ENCODE measurements at places on chromosomes 13 and 19.

DNA sequence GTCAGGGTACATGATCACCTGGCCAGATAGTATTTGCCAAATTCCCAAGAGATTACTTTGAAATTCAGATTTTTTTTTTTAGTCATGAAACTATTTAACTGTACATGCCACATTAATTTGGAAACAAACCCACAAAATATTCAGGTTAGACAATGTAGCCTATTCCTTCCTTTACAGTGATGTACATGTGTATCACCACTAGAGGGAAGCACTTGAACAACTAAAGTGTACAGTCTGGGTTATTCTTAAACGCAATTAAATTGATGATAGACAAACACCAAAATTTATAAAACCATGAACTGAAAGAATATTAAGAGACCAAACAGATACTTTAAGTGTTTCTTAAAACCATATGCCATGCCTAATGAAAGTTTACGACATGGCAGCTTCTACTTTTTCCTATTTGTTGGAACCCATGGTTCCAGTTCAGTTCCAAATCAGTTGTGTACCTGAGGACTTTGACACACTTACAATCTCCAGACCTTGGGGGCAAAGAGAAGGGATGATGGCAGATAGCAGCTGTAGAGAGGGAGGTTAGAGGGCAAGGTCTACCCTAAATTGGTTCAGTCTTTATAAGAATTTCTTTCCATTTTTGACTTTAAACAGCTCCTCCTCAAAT lies 52.8 kb downstream of the TNFSF13B start:
- DNase-seq: no peak

DNA sequence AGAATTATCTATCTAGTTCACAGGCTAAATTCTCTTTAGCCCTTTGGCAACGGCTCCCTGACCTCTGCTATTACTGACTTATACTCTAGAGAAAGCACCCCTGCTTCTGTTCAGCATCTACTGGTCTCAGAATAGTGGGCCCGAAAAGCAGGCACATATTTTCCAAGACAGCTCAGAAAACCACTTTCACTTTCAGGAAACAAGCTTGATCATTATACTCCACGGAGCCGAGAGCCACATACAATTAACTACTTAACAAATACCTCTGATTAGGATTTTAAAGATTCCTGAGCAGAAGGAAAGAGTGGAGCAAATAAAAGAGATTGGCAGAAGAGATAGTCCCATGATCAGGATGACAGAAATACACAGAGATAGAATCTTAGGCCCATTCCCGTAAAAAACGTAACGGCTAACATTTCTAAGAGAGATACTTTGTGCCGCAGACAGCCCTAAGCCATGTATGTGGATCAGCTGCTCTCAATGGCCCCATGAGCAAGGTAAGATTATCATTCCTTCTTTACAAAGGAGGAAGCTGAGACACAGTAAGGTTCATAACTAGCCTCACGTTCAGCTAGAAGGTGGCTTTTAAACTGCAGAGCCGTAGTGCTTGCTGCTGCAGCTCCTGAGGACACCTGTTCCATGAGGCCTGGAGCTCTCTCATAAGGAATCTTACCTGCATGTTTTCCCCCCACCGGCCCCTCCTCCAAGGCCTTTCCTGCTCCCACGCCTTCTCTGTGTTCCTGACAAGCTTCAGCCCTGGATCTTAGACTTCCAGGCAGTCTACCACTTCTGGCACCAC lies 227.2 kb downstream of the FOXO1 start:
- no peak for DNase-seq

GRCh38 chr13:93244141-93244917 lies 17.7 kb downstream of the GPC6 start:
- DNase-seq: no peak

- DNase-seq: no peak
These were observed 21.6 kb downstream of the MAST3 start for GRCh38 chr19:18119013-18119716.

GRCh38 chr19:57934820-57935665 lies at the start of gene ZNF418:
TSS of gene ZNF418 (minus strand) at chr19:57935402. CDS start at chr19:57933822, 1,580 bp downstream.
- peak; percentile 65 for DNase-seq

DNA sequence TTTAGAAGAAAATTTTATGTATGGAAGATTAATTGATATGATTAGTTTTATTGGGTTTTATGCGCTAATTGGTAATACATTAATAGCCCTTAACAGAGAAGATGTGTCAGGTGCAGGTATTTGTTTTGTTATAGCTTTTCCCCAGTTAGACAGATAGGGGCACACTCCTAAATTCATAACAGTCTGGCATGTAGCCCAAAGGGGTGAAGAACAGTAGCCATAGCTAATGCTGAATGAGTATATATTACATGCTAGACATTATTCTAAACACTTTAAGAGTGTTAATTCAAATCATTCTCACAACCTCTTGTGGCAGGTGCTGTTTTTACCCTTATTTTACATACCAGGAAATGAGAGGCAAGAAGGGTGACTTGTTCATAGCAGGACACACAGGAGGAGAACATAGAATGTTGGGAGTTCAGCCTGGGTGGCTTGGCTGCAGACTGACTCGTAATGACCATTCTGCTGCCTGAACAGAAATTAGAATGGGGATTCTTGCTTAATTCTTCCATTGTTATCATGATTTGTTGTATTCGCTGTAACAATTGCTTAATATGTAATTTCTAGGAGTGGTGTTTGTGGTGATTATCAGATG lies 20.1 kb downstream of the PCCA start:
- DNase-seq: no peak

GRCh38 chr13:38530492-38530891 lies 156.4 kb upstream of the FREM2 start:
- no peak for DNase-seq

DNA sequence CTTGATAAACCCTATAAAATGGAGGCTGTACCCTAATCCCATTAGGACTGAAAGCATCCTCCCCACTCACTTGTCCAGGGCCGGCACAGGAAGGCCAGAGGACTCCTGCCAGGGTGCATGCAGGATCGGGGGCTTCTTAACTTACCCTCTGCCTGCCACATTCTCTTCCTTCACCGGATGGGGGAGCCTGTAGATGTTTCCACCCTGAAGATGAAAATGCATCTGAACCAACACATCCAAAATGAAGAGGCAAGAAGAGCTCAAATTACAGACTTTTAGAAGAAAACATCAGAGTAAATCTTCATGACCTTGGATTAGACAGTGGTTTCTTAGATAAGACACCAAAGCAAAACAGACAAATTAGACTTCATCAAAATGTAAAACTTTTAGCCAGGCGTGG lies 25.9 kb upstream of the NAPA start:
- DNase-seq: no peak

DNA sequence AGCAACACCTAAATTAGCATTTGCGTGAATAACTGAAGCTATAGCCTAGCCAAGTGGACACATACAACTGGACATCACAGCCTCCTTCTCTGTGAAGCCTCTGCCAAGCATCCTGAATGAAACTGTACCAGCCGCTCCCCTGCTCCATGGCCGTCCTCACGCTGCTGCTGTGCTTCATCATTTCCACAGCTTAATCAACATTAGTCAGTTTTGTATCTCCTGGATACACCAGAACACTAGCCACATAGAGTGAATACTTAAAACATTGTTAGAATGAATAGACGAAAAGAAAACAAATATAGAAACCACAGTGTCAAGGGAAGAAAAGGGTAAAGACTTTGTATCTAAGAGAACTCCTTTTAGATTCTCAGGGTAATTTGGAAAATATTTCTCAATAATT lies 1526.9 kb downstream of the EFNB2 start:
- no peak for DNase-seq

GRCh38 chr13:51848674-51849073 lies 3.7 kb upstream of the TMEM272 start:
- no peak for DNase-seq

GRCh38 chr13:107993239-107993949 lies 221.9 kb downstream of the LIG4 start:
- DNase-seq: no peak

- DNase-seq: no peak
These were observed 4.3 kb downstream of the SPHK2 start for GRCh38 chr19:48623556-48624066.

DNA sequence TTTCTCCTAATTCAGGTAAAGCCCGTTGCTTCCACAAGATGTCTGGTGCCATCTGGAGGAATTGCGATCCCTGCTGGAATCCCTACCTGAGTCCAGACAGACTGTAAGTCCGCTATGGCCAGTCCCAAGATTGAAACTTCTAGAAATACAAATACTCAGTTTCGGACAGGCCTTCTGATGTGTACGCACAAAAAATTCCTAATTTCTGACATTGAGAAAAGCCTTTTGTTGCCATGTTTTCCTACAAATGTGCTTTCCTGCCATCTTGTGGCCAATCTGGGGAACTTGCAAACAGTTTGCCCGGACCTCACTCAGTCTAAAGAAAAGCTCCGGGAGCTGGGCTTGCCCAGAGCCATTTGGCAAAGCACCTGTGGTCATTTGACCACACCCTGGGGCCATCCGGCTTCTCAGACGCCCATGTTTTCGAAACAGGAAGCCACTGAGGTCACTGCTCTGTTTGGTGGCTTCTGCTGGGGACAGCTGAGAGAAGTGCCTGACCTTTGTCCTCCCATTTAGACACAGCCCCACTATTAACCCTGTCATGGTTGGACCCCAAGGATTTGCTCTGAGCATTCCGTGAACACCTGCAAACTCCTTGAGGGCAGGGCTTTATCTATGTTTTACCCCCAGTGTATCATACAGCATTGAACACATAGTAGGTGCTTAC lies 79.4 kb downstream of the SLC15A1 start:
- DNase-seq: peak; percentile 54

GRCh38 chr19:52660981-52661380 lies 22.8 kb upstream of the ZNF83 start:
- DNase-seq: no peak

DNA sequence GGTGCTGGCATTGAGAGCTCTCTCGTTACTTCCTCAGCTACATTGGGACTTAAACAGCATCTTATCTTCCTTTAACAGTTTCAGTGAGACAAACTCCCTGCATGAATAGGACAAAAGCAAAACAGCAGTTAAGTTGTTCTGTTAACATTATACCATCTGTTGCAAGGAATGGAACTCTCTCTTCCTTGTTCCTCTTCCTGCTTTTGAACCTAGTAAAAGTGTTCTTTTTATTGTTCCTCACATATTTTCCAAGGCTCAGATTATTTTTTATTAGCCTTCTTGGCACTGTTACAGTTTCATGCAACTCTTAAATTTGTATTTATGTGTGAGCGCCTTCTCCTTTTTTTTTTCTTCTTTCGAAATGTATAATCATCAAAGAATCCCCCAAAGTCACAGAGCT lies 202.6 kb upstream of the UFM1 start:
- no peak for DNase-seq

- no peak for DNase-seq
These were observed 1584.5 kb upstream of the MIR17HG start for GRCh38 chr13:89763005-89763404.

- no peak for DNase-seq
These were observed 557.1 kb downstream of the DACH1 start for GRCh38 chr13:71309905-71310304.

DNA sequence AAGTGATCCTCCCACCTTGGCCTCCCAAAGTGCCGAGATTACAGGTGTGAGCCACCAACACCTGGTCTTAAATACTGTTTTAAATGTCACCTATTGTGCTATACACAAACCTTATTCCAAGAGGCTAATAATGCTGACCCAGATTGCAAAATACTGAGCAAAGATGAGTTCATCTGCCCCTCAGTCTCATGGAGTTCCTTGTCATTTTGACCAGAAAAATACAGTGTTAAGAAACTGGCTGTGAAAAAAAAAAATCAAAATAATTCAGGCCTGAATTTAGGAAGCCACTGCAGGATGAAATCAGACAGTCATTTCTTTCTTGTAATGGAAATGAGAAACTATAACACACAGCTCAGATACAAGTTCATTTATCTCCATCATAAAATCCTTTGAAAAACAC lies 59.9 kb downstream of the TBC1D4 start:
- DNase-seq: no peak

- DNase-seq: no peak
These were observed 154.4 kb downstream of the GGACT start for GRCh38 chr13:100434010-100434763.

DNA sequence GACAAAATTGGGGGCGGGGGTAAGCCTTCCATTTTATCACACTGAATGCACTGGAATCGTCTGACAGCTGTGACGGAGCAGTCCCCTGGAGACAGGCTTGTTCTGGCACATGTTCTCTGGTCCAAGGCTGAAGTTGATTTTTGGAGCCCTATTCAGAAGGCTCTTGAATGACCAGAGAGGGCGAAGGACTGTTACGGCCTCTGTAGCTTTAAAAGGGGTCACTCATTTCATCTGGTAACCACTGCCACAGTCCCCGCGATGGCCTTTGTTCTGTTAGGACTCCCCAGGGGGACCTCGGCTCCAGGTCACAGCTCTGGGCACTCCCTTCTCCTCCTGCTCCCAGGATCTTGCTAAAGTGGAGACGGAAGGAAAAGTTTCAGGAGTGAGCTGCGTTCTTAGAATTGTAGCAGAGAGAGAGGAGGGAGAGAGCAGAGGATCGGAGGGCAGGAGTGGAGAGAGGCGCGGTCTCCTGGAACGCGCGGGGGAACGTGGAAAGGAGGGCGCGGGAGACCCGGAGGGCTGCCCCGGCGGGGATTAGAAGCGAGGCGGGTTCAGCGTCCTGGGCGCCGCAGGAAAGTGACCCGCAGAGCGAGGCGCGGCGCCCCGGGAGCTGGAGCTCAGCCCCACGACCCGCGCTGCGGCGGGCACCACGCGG lies 134.3 kb upstream of the MYO16 start:
- DNase-seq: peak; percentile 58

GRCh38 chr19:50460161-50460765 lies 16.0 kb upstream of the EMC10 start:
- DNase-seq: no peak

GRCh38 chr19:31254611-31255010 lies 94.6 kb downstream of the TSHZ3 start:
- DNase-seq: no peak

- no peak for DNase-seq
These were observed 37.6 kb upstream of the RNF113B start for GRCh38 chr13:98214707-98215106.

DNA sequence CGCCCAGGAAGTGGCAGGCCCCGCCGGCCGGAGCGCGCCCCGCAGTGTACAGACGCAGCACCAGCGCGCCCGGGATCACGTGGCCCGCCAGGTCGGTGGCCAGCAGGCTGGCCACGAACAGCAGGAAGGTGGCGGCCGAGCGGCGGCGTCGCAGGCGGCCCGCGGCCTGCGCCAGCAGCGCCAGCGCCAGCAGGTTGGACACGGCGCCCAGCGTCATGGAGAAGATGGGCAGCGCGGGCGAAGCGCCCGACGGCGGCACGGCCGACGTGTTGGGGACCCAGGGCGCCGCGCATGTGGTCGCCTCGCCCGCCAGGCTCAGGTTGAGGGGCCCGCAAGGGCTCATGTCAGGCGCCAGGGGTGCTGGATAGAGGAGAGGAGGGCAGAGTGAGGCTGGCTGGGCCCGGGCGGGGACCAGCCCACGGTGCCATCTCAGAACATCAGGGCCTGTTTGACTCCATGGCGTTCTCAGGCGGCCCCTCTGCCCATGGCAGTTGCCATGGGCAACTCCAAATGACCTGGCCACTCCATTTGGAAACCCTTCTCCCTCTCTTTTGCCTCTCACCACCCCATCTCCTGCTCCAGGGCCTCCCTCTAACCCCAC lies 1.1 kb downstream of the PTGER1 start:
- DNase-seq: peak; percentile 61

- no peak for DNase-seq
These were observed 2.3 kb downstream of the IER2 start for GRCh38 chr19:13152356-13152973.

Measured in glutamatergic neuron (in vitro differentiated cells).